ENCODE measurements at places on chromosomes 5 and 9. TPM values are rescaled to one million over a fixed set of nuclear protein-coding genes. Genes with fewer than 3 reads are reported as not detected.

DNA sequence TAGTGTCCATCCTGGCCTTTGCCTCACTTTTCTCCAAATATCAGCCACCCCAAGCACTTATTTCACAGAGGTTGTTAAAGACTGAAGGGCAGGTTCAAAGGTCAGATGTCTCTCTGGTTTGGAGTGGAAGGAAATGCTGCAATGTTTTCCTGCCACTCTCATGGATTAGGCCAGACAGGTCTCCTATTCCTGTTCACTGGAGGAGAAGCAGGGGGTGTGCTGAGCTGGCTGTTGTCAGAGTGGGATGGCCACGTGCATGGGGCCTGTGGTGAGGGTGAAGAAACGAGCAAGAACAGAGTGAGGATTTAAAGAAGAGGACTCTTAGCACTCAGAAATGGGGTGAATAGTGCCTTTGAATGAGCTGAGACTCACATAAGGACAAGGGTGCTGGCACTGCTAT is 6.7 kb downstream of the TMEM8B start:
- peaks cover 3% of the 10 kb centered on the region for H3K4me1 ChIP-seq
- H3K4me3 ChIP-seq: no peak overlapping the region
- no peaks in the 10 kb centered on the region for H3K27me3 ChIP-seq
- H3K27ac ChIP-seq: no peak overlapping the region
- no peaks in the 10 kb centered on the region for H3K36me3 ChIP-seq

DNA sequence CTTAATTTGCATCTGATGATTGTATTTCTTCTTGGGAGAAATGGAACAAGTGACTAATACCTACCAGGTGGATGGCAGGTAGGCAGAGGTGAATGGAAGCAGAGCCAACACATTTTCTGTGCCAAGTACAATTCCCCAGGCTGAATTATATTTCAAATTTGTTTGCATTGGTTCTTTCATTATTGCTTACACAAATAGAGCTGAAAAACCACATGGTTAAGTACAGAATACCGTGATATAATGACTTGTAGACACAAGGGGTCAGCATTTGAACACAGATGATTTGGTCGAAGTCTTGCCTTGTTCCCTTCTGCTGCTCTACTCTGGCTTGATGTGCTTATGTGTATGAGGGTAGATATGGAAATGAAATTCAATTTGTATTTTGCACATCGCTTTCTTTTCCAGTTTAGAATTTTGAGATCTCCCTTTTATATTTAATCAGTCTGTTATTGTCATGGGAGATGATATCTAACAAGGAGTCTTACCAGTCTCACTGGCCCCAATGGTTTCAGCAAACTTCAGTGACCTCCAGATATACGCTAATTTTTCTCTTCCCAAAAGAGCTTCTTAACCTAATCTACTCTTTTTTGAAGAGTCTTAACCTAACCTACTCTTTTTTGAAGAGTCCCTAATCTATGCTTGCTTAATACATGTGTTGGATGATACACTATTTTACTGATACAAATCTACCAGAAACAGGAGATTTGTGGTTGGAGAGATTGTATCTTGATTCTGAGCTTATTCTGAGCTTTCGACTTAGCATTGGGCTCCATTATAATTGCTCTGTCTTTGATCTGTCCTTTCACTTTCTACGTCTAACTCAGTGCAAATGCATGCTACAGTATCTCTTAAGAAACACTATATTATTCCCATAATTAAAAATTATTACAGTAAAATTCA is 88.1 kb downstream of the PCSK1 start:
- H3K27ac ChIP-seq: no peak overlapping the region
- H3K4me3 ChIP-seq: no peak overlapping the region
- peaks cover 25% of the 10 kb centered on the region for H3K4me1 ChIP-seq
- peak; percentile 27 for DNase-seq
- no peaks in the 10 kb centered on the region for H3K36me3 ChIP-seq
- peaks cover 4% of the 10 kb centered on the region for H3K27me3 ChIP-seq

The SH3GL2 gene
- total RNA-seq: not detected

GRCh38 chr5:67509402-67510186 is 313.0 kb upstream of the CD180 start:
- H3K4me1 ChIP-seq: peaks cover 33% of the 10 kb centered on the region
- DNase-seq: no peak
- no peak overlapping the region for H3K27ac ChIP-seq
- no peaks in the 10 kb centered on the region for H3K36me3 ChIP-seq
- H3K27me3 ChIP-seq: no peaks in the 10 kb centered on the region

The TENT4A gene
- 30.2 TPM for total RNA-seq

The HRH2 gene
- 8.7 TPM for total RNA-seq

DNA sequence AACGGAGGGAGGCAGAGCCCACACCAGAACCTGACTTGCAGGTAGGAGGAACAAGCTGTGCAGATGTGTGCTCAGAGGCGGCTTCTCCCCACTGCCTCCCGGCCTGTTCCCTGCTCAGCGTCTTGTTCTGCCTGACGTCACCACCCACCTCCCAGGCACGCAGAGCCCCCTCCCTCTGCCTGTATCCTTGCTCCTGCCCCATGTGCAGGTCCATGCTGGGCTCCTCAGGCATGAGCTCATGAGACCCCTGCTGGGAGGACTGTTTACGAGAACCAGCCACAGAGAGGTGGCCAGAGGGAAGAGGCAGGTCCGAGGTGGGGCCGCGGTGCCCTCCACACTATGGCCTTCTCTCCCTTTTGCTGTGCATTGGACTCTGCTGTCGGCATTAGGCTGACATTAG is 45.5 kb downstream of the SLC6A3 start:
- H3K4me3 ChIP-seq: no peak overlapping the region
- no peak for DNase-seq
- H3K27me3 ChIP-seq: peaks cover 9% of the 10 kb centered on the region
- no peak overlapping the region for H3K27ac ChIP-seq

DNA sequence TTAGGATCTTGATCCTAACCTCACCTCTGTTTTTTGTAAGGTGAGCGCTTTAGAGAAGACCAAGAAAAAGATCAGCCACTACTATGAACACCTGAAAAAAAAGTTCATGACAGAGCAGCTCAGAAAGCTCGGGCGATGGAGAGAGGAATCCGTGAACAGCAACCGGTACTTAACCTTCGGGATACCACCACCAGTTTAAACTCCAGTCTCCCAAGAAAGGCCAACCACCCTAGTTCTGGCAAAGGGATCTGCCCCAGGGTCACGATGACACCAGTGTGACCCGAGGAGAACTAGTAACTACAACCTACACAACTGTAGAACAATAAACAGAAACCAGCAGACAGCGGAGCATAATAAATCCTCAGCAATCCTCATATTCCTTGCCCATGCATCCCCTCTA is 8.5 kb downstream of the C5orf52 start:
- no peaks in the 10 kb centered on the region for H3K4me1 ChIP-seq
- DNase-seq: no peak
- H3K27me3 ChIP-seq: no peaks in the 10 kb centered on the region
- no peaks in the 10 kb centered on the region for H3K36me3 ChIP-seq

The ERBIN gene
- 41.9 TPM for total RNA-seq

The ANKRD34B gene
- not detected for total RNA-seq

Data from activated naive CD4-positive, alpha-beta T cell treated with anti-CD3 and anti-CD28 coated beads for 36 hours (primary cell).